ENCODE measurements at places on chromosomes 1 and 21.

GRCh38 chr21:30333736-30334135, 3.8 kb downstream of the KRTAP27-1 start:
- DNase-seq = peak; percentile 67

DNA sequence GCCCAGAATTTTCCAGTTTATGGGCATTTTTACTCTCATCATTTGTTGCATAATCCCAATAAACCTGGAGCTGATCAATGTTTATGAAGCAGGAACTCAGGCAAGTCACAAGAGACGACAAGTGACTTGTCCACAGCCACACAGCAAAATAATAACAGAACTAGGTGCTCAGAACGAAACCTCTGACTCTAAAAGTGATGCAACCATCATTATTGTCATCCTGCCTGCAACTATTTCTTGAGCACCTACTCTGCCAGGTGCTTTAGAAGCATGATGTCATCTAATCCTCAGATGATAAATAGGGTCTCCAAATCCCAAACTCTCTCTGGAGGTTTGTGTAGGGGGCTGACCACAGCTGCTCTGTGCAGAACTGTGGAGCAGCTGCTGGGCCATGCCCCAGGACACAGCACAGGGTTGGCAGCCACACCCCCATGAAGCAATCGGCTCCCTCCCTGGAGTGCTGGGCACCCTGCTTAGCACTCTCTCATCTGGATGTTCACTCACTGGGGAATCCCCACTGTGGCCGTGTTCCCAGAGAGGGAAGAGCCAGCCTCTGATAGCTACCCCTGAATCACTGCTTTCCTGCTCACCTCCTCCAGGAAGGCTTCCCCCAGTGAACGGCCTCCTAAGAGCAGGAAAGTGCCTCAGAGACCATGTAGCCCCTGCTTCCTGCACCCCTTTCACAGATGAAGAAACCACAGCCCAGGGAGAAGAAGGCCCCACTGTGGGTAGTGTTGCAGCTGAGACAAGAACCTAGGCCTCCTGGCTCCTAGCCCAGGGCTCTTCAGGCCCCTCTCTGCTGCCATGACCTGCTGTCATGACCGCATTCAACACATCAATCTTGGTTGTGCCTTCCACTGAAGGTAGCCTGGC, 2.1 kb downstream of the TTC22 start:
- DNase-seq = no peak

GRCh38 chr21:43921979-43922945, 57.2 kb downstream of the AGPAT3 start:
- DNase-seq = peak; percentile 12

GRCh38 chr1:178928976-178929375, 58.1 kb upstream of the ANGPTL1 start:
- DNase-seq = no peak

- peak; percentile 48 for DNase-seq
These were observed 1.8 kb upstream of the ELAPOR1 start for GRCh38 chr1:109112056-109112651.

DNA sequence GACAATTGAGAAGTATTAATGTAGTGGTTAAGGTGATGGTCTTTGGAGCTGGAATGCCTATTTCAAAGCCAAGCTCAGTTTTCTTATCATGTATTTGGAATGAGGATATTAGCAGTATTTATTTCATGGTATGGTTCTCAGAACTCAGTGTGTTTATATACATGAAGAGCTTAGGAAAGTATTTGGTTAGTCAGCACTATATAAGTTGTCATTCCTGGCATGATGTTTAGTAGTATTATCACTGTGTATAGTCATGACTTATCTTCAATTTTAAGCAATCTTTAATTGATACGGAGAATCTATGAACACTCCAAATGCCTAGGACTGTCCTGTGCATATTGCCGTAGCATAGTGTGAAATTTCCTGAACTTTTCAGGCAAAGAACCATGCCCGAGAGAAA, 501.9 kb upstream of the USP24 start:
- DNase-seq = peak; percentile 70
